ENCODE measurements at places on chromosomes 12 and 14. TPM values are rescaled to one million over a fixed set of nuclear protein-coding genes. Genes with fewer than 3 reads are reported as not detected.

COL2A1 gene
- total RNA-seq = not detected

NFE2 gene
- not detected for total RNA-seq

GUCY2C gene
- not detected for total RNA-seq

HOXC4 gene
- not detected for total RNA-seq

APOLD1 gene
- 13.2 TPM for total RNA-seq

LRRC43 gene
- total RNA-seq = 0.11 TPM

C14orf39 gene
- total RNA-seq = not detected

CLEC7A gene
- total RNA-seq = not detected

ERP27 gene
- not detected for total RNA-seq

HOXC12 gene
- not detected for total RNA-seq

PRB2 gene
- not detected for total RNA-seq

RTL1 gene
- under 0.01 TPM for total RNA-seq

KRT78 gene
- total RNA-seq = not detected

ARMH4 gene
- 10.7 TPM for total RNA-seq

CMA1 gene
- not detected for total RNA-seq

E2F7 gene
- 32.6 TPM for total RNA-seq

DGLUCY gene
- 47.1 TPM for total RNA-seq

PIK3C2G gene
- total RNA-seq = not detected

SLC5A8 gene
- not detected for total RNA-seq

NKX2-8 gene
- total RNA-seq = not detected

GZMB gene
- not detected for total RNA-seq

RNASE2 gene
- not detected for total RNA-seq

FOS gene
- total RNA-seq = 6.7 TPM

TCTN1 gene
- 29.7 TPM for total RNA-seq

HVCN1 gene
- total RNA-seq = 7.9 TPM

AGAP2 gene
- total RNA-seq = 0.87 TPM

AKAP3 gene
- 1.1 TPM for total RNA-seq

RFX4 gene
- not detected for total RNA-seq

PRB4 gene
- total RNA-seq = not detected

SAMD15 gene
- total RNA-seq = 2.2 TPM

LETMD1 gene
- total RNA-seq = 43.7 TPM

SLC15A4 gene
- total RNA-seq = 90.0 TPM

VASH1 gene
- total RNA-seq = 6.4 TPM

All from uterine smooth muscle cell (primary cell).